ENCODE measurements at places on chromosomes 7 and 10.

DNA sequence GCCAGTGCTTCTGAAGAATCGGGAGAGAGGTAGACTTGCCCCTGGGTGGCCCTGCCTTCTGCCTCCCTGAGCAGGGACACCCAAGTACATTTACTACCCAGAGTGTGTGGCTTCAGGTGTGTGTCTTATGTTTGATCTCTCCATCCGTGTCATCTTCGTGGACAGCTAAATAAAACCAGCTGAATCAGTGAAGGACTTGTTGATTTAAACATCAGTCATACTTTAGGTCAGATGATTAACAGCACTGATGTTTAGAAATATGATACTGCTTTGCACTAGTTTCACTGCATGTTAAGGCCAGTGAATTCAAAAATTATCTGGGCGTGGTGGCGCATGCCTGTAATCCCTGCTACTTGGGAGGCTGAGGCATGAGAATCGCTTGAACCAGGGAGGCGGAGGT lies 4.0 kb downstream of the MTG1 start:
- no peak for DNase-seq

DNA sequence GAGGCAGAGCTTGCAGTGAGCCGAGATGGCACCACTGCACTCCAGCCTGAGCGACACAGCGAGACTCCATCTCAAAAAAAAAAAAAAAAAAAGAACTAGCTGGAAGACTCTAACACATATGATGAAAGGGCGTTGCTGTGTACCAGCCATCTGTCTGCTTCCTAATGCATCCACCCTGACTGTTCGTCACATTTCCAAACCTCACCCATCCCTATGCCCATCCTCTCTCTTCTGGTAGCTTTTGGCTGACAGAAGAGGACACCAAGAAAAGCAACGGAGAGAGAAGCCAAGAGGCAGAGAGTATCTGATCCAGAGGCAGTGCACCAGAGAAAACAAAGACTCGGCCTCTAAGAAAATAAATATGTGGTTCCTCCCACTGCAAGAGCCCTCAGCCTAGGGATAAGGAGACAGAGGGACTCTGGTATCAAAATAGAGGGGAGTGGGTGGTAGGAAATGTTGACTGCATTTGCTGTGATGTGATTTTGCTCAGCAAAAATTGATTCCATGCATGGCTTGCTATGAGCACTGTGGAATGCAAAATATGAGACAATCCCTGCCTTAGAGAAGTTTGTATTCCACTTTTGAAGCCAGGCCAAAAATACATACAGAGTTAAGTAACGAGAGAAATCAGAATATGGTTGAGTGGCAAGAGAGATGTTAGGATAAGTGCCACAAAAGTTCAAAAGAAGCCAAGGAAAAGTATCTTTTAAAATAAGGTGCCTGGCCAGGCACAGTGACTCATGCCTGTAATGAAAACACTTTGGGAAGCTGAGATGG lies 100.8 kb upstream of the STK17A start:
- no peak for DNase-seq

GRCh38 chr10:5479481-5480161 lies 19.7 kb downstream of the CALML5 start:
- no peak for DNase-seq

GRCh38 chr10:75187961-75188426 lies 22.6 kb upstream of the VDAC2 start:
- peak; percentile 41 for DNase-seq

GRCh38 chr7:36396150-36396549 lies 6.5 kb downstream of the ANLN start:
- no peak for DNase-seq

- no peak for DNase-seq
These were observed 74.0 kb downstream of the MICALL2 start for GRCh38 chr7:1385086-1385808.

GRCh38 chr10:133375357-133376115 lies 2.4 kb upstream of the ECHS1 start:
- DNase-seq, result no peak

- DNase-seq, result no peak
These were observed 86.9 kb downstream of the VTI1A start for GRCh38 chr10:112533916-112534315.

DNA sequence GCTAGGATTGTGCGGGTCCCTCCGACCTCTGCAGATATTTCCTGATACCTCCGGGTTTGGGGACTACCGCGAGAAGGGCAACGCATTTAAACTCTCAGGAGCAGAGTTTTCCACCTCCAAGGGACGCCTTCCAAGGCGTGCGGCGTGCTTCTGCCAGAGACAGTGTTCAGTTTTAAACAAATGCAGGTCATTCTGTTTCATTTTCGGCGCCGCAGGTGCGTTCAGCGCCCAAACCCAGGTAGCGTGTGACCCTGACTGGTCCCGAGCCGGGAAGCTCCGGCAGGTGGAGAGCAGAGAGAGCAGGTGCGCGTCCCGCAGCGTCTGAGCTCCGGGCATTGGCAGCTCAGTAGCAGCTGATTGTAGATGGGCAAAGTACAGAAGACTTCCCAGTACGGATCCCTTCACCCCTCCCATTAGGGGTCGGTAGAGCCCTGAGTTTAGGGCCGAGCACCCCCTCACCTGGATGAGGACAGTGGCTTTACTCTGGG lies 1.4 kb upstream of the CYP26A1 start:
- no peak for DNase-seq

- no peak for DNase-seq
These were observed 3.4 kb downstream of the NEUROD6 start for GRCh38 chr7:31337002-31337565.

DNA sequence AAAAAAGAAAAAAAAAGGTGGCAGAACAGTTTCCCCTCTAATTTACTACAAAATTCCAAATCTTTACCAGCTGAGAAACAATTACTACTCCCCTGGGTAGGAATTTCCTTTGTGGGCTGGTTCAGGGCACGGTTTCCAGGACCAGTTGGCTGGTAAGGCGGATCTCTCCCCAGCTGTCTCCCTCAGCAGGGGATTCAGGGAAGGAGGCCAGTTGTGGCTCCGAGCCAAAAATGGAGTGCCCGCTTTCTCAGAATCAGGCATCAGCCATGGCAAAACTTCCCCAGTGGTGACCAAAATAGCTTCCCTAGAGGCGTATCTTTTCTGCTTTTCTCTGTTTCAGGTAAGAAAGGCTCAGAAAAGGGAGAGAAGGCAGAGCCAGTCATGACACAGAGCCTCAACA lies 91.2 kb downstream of the ZNF22 start:
- no peak for DNase-seq

- DNase-seq, result no peak
These were observed 378.0 kb upstream of the PODXL start for GRCh38 chr7:131934452-131934851.

DNA sequence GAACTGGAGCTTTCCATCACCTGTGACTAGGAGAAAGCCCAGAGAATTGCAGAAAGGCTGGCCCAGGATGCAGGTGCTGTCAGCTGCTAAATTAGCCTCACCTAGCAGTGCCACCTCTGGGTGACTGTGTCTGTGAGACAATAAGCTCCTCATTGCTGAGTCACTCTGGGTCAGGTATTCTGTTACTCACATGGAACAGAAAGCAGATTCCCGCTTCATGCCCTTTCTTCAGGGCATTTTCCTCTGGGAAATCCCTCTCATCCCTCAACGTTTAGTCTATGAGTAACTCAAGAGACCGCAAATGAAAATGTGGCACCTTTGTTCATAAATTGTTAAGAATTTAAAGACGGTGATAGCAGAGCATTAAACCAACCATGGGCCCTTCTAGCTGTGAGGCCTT lies 184.0 kb downstream of the ADAM12 start:
- DNase-seq, result no peak

DNA sequence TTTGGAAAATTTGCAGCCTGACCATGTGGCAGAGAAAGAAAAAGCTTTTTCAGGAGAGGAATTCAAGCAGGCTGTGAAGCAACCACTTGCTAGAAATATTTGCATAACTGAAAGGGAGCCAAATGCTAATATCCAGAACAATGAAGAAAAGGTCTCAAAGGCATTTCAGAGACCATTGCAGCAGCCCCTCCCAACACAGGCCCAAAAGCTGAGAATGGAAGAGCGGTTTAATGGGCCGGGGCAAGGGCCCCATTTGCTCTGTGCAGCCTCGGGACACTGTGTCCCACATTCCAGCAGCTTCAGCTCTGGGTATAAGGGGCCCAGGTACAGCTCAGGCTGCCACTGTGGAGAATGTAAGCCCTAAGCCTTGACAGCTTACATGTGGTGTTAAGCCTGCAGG lies 918.1 kb upstream of the POT1 start:
- no peak for DNase-seq

- DNase-seq, result no peak
These were observed 195.7 kb upstream of the PTN start for GRCh38 chr7:137539111-137539715.

DNA sequence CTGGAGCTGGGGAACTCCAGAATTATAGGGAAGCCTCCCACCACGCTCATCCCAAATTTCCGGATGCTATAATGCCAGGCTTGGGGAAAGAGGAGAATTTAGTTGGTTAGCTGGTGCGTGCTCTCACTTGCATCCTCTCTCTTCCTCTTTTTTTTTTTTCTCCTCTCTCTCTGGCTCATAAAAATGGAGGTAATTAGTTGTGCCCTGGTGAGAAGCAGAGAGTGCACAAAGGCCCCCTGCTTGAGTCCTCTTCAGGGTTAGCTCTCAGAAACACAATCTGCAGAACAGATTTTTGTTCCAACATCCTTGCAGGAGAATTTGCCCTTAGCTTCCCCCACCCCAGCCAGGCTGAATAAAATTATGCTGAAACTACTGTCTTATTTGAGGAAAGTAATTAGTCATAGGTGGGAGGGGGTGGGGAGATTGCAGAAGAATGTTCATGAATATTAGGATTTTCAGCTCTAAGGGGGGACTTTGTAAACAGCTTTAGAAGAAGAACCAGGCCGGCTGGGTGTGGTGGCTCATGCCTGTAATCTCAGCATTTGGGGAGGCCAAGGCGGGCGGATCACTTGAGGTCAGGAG lies 7.6 kb downstream of the SERPINE1 start:
- no peak for DNase-seq

DNA sequence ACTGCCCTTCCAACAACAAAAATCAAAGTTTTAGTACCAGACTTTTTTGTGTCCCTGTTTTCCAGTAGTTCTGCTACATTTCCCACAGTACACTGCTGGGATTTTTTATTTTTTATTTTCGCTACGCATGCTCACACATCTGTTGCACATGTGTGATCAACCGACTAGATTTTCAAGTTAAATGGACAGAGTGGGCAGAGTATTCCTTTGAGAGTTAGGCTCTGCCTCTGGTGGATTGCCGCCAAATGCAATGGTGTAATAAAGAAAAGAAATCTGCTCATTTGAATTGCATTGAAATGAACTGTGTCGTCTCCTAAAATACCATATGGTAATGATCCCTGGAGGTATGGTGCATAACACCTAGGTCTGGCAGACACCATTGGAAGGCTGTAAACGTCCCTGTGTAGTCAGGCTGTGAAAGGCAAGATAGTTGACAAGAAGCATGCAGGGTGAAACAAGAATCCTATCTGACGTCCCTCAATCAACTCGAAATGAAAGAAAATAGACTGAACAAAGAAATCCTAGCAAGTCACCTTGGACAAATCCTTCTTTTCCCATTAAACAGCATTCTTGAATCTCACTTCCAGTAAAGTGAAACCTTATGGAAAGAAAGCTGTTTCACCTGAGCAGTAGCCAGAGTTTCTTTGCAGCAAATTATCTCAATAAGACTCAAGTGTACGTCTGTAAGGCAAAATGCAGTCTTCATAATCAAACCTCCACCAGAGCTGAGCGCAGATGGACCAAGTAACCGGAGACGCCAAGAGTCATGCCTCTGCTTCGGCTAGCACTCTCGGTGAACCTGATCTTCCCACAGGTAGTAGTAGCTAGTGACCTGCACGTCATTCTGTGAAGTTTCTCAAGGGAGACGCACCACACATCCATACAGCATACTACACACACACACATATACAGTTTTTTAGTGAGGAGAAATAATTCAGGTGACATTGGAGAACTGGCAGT lies 357.3 kb downstream of the CRPPA start:
- no peak for DNase-seq

DNA sequence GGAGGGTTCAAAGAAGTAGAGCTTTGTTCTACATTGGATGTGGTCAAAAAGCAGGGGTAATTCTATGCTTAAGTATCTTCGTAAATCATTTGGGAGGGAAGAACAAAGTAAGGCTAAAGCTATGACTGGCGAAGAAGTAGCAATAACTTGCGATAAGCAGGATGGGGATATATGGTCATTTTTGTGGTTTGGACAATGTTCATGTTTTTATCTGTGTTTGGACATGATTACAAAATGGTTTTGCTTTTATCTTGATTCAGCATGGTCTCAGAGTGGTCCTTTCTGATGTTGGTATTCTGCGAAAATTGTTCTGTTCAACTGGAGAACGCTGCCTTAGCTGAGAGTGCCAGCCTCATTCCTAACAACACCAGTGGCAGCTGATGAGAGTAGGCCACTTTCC lies 208.8 kb downstream of the SEMA3A start:
- no peak for DNase-seq

DNA sequence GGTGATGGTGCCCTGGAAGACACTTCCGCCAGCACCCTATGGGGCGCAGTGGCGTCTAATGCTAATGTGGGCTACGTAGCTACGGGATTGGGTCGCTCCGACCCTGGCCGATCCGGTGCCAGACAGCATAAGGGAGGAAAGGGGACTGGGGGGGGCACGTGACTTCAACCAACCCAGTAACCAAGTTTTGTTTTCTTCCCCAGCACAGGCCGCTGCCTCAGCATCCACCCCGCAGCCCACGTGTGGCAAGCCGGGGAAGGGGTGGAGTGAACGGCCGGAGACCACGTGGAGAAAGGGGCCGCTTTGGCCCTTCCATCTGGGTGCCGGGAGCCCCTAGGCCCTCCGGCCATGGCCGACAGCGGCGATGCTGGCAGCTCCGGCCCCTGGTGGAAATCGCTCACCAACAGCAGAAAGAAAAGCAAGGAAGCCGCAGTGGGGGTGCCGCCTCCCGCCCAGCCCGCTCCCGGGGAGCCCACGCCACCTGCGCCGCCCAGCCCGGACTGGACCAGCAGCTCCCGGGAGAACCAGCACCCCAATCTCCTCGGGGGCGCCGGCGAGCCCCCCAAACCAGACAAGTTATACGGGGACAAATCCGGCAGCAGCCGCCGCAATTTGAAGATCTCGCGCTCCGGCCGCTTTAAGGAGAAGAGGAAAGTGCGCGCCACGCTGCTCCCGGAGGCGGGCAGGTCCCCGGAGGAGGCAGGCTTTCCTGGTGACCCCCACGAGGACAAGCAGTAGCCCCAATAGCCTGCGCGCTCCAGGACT lies 2.5 kb downstream of the PRR15 start:
- DNase-seq, result no peak
